Fibroblast of skin of back (primary cell): ENCODE measurements at places on chromosomes 1 and 21.

DNA sequence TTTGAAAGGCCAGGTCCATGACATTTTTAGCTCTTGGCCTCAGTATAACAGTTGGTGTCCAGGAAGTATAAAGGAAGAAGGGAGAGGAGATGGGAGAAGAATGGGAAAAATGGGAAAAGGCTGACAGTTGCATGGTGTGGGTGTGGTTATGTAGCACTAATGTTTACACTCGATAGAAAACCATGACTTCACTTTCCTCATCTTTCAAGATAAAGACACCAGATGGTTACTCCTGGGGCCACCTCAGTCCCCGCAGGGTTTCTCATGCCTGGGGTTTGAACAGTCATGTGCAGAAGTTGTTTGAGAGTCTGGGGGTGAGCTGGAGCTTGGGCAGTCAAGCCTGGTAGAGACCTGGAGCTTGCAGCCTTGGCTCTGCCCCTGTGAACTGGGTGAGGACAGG lies 7.9 kb downstream of the PGBD2 start:
- DNase-seq, result no peak

- DNase-seq, result no peak
Observed at GRCh38 chr1:39688706-39689105, 2.5 kb downstream of the HPCAL4 start.

GRCh38 chr1:31788825-31789256 lies 24.7 kb upstream of the ADGRB2 start:
- peak; percentile 77 for DNase-seq

GRCh38 chr21:42406201-42406621 lies 2.5 kb downstream of the UBASH3A start:
- no peak for DNase-seq

GRCh38 chr1:30323841-30324240 lies 399.5 kb downstream of the MATN1 start:
- DNase-seq, result no peak

DNA sequence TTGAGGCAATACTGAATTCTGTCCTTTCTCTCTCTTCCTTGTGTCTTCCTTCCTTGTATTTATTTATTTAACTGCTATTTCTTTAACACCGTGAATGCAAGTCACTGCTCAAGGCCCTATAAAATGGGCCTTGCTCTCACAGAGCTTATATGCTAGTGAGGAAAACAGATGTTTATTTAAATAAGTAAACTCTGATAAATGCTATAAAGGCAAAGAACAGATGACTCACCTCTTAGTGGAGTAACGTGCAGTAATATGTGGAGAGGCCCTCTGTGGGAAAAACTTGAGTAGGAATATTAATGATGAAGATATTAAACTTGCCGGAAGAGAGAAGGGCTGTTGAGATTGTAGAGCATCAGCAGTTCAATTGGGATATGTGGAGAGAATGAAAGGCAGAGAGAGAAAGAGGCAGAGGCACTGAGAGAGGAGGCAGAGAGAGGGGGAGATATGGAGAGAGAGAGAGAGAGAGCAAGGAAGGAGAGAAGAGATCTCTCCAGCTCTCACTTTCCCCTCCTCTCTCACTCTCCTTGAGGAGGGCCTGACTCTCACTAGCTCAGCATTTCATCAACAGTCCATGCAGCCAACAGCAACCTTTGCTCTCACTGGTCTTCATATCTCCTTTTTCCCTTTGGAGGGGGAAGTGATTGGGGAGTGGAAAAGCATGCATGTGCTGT lies 322.2 kb downstream of the LMX1A start:
- no peak for DNase-seq

- DNase-seq, result peak; percentile 64
Observed at GRCh38 chr1:197399755-197400521, 131.9 kb downstream of the CRB1 start.

- DNase-seq, result peak; percentile 51
Observed at GRCh38 chr1:59669752-59670312, 144.9 kb upstream of the HOOK1 start.

GRCh38 chr21:27086630-27087029 lies 119.7 kb upstream of the ADAMTS5 start:
- DNase-seq, result no peak

- no peak for DNase-seq
Observed at GRCh38 chr1:41481109-41481775, 3.2 kb downstream of the EDN2 start.

DNA sequence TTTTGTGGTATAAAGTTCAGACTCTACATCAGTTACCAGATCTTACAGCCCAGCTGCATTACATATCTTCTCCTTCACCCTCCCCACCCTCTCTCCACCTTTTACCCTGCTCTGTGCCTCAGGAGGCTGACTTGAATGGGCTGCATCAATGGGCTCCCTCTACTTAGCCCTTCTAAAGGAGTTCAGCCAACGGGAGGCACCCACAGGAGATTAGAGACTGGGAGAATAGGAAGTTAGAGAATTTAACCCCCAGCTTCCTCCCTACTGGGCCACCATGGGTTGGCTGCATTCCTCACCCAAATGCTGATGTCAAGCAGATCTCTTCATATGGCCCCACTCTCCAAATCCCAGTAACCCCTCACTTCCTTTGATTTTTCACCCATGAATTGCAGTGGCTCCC lies 17.1 kb upstream of the DUSP23 start:
- DNase-seq, result no peak

- DNase-seq, result no peak
Observed at GRCh38 chr1:117732956-117733355, 127.1 kb downstream of the TENT5C start.

DNA sequence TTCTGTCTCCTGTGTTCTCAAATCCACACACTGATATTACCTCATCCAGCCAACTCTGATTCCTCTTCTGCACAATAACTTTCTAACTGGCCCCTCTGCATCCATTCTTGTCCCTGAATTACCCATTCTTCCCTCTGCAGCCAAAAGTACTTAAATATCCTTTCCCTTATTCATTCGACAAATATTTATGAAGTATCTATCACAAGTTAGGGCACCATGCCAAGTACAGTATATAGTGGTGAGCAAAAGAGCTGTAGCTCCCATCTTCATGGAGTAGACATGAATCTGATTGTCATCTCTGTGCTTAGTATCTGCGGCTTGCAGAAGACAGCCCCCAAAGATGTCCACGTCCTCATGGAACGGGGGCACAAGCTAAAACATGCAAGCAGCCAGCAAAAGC lies 316.8 kb downstream of the SETD4 start:
- peak; percentile 78 for DNase-seq

- DNase-seq, result no peak
Observed at GRCh38 chr1:239536165-239536849, 149.9 kb downstream of the CHRM3 start.

DNA sequence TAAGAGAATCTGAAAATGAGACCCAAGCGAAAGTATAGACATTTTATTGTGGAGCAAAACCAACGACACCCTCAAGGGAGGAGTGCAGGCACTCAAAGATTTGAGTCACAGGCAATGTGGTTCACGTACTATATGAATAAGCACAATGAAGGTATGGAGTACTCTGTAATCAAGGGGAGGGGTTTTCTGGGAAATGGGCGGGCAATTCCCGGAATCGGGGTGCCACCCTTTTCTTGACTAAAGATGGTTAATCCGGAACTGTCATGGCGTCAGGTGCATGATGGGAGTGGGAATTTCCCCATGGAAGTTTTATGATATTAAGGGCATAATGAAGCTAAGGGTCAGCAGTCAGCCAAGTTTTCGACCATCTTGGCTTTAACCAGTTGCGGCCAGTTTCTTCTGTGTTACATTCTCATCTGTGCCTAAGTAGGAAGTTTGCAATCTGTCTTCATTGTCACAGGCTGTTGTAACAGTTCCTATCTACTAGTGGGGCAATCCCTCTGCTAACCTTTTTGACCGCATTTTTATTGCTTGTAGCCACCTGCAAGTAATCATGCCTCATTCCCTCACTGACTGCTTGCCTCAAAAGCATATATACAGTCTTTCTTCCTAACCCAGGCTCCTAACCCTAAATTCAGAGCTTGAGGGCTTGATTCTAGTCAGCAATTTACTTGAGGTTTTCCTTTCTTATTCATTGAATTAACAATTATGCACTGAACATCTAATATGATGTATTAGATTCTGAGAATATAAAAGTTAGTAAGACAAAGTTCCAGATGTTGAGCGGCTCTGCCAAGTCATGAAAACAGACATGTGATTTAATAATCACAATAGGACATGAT lies 775 bp upstream of the AIM2 start:
- DNase-seq, result no peak

- DNase-seq, result no peak
Observed at GRCh38 chr1:104238991-104239390, 489.3 kb downstream of the AMY1C start.

GRCh38 chr1:184647471-184647870 lies 107.2 kb downstream of the EDEM3 start:
- no peak for DNase-seq

DNA sequence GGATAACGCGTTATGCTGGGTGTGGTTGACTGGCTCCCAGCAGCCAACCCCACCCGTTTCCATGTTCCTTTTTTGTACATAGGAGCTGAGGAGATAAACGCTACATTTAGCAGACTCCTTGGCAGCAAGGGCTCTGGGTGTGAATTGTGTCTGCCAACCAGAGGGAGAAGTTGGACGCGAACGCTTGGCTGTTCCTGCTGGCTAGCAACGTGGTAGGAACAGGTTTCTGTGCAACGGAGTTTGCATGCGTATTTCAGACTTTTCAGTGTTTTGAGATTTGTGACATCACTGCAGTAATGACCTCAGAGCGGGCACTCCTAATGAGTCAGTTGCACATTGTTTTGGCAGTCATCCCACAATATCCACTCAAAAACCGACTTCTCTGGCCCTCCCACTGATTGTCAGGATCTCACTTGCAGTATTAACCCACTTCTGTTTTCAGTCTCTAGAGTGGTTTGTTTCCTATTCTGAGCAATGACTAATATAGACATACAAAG lies 98.7 kb upstream of the RGS1 start:
- no peak for DNase-seq

GRCh38 chr1:179857009-179857408 lies 20.6 kb downstream of the TOR1AIP2 start:
- DNase-seq, result no peak

GRCh38 chr1:30523055-30524020 lies 200.0 kb downstream of the MATN1 start:
- DNase-seq, result peak; percentile 97

DNA sequence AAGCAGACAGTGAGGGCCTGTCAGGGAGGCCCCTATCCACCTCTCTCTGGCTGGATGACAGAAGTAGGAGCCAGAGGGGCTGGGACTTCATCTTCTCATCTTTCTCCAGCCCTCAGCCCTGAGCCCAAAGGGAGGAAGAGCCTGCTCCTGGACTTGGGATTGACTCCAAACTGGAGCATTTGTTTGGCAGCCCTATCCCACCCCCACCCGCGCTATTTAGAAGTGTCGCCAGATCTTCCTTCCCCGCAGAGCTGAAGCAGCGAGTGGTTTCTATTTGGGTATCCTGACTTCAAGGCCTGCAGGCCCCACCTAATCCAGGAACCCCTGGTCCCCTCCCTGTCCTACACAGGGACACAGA lies 9.6 kb downstream of the NES start:
- DNase-seq, result no peak

DNA sequence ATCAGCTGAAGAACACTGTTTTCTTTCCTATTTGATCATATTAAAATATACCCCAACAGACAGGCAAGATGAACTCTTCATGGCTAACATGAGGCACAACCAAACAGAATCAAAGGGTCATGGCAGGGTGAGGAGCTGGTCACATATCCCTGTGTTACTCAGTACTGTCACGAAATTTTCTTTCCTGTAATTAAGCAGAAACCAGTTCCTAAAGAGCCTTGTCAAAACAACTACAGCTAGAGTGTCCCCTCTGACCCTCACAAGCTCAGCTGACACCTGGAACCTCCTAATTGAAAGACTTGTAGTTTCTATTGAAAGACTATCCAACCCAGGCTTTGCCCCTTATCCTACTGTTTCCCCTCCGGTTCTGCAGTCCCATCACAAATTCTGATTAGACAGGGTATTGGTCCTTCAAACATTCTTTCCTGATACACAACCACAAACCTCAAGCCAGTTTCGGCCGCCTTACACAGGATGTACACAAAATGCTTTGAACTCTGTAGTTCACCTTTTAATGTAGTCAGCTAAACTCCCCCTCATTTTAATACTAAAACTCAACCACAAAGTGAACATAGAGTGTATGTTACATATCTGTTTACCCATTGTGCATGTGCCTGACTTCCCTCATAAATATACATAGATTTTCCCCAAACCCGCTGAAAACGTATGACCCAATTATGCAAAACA lies 651.9 kb downstream of the MRPL39 start:
- DNase-seq, result no peak

GRCh38 chr1:169193191-169193850 lies 86.8 kb downstream of the ATP1B1 start:
- DNase-seq, result no peak

DNA sequence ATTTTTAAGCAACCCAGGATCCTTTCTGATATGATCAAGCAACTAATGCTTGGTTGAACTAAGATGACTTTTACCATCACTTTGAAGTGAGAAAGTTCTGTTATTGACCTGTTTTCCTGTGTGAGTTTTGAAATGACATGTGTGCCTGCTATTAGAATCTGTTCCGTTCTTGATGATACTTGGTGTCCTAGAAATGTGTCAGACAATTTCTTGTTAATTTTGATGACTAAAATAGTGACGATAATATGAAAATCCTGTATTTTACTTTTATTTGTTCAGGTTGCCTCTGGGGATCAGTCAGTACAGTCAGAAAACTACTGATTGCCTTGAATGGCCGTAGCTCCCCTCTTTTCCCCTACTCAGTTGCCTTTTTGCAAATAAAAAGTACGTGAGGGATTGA lies 228.0 kb downstream of the RYR2 start:
- DNase-seq, result no peak

GRCh38 chr1:62247391-62248168 lies 52.9 kb downstream of the L1TD1 start:
- no peak for DNase-seq
